GM12878 (cell line): ENCODE measurements at places on chromosomes 2 and 18.

DNA sequence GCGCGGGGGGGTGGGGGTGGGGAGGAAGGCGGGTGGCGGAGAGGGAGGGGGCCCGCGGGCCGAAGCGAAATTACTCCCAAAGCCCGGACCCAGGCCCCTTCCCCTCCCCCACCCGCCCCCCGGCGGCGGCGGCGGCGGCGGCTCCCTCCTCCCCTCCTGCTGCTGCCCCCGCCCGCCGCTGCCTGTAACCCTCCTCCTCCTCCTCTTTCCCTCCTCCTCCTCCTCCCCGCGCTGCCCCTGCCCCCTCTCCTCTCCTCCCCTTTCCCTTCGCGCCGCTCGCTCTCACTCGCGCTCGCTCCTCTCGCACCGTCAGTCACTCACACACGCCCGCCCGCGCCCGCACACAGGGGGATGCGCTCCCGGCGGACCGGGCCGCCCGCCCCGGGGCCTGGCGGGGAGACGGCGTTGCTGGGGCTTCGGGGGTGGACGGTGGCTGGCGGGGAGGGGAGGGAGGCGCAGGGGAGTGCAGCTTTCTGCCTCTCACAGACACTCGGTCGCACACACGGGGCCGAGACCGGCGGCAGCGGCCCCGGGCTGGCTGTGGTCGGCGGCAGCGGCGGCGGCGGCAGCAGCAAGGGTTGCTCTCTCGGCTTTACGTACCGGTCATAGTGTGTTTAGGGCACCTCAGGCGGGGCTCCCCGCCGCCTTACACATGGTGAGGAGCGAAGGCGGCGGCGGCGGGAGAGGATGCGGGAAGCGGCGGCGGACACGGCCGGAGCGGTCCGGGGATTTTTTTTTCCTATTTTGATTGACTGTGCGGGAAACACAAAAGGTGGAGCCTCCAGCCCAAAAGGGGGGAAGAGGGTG, 405 bp downstream of the SP3 start:
- DNase-seq = peak; percentile 35

DNA sequence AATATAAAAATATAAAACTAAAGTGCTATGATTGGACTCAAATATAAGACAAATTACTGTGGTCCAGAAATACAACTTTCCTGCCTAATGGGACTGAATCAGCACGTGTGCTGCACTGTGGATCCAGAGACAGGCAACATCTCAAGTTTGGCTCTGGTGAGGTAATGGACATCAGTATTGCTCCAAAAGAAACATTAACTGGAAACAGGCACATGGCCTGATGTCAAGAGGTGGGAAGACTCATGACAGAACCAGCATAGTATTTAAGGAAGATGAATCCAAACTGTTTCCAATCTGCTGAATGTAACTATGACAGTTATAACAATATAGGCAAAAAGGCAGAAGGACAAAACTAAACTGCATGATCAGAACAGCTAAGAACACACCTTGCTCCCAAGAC, 354.6 kb downstream of the FSIP2 start:
- DNase-seq = no peak

DNA sequence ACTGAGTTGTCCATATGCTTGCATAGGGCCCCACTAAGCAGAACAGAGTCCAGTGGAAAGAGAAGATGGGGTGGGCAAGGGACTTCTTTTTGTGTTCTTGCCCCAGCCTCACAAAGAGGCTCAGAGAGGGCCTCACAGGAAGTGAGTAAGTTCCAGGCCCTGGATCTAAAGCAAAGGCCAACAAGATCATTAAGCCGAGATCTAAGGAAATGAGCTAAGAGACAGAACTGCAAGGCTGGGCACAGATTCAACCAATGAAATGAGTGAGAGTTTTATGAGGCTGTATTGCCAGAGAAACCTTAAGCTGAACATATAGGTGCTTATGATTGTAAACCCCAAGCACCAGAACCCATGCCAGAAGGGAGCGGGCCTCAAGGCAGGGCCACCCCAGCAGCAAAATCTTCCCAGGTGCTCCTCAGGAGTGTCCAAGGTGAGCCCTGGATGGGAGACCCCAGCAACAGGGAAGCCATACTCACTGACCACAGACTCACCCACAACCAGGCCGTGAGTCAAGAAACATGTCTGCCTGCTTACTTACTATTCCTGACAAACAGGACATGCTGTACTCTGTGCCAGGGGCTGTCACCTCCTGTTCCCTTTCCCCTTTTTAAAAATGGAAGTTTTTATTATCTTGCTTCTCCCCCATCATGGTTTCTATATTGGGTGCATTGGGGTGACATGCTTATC, 40.2 kb downstream of the SLC14A1 start:
- no peak for DNase-seq

DNA sequence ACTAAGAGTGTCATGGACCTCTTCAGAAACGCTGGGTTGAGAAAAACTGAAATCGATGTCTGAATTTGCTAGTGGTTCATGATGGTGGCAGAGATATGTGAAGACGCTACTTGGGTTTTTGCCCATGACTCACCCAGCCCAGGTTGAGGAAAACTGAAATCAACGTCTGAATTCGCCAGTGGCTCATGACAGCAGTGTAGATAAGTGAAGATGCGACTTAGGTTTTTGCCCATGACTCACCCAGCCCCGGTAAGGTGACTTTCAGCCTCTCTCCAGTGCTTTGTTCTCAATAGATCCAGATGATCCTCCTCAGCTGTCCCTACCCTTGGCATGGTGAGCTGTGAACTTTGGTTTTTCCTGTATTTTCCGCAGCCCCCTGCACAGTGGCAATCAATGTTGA, 105.3 kb upstream of the SIX3 start:
- peak; percentile 81 for DNase-seq

GRCh38 chr2:30113617-30114293, 33.1 kb upstream of the YPEL5 start:
- DNase-seq = no peak

GRCh38 chr2:97840198-97840597, 126.8 kb downstream of the ZAP70 start:
- DNase-seq = no peak

DNA sequence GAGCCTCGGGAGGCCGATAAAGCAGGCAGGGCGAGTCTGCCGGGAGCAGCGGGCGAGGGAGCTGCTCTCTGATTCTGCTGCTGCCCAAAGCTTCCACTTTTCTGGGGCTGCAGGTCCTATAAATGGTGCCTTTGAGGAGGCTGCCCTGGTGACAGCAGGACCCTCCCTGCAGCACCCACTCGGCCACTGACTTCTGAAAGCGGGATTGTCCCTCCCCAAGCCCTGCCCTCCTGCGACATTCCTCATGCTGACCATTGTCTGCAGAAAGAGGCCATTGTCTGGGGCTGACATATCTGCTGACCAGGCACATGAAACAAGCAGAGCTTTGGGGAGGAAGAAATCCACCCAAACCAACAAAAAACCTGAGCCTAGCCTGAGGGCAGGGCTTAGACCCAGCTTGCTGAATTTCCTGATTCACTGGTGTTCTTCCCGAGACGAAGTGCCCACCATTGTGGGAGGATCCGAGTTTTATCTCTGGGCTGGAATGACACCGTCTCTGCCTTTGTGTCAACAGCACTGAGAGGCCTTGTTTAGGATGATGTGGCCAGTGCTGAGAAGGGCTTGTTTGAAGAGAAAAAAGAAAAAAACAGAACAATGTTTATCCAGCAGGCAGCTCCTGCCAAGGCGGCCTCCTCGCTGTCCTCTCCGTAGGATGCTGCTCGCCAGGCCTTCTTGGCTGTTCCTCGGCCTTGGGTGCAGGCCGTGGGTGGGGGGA, 129.7 kb downstream of the MYCN start:
- DNase-seq = no peak

DNA sequence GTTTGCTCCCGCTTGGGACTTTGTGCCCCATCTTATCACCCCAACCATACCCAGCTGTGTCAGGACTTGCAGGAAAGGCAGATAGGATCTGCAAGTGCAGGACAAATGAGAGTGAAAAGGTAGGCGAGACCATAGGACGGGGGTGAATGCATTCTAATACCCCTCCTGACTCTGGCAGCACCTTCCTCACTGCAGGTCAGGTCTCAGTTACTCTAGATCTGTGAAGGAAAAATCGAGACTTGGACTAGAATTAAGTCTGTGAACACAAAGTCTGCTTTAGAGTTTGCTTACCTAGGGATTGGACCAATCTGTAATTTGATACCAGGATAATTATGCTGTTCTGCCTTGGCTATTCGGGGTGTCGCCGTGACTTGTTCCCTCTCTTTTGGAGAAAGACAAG, 19.7 kb downstream of the NT5DC4 start:
- no peak for DNase-seq

DNA sequence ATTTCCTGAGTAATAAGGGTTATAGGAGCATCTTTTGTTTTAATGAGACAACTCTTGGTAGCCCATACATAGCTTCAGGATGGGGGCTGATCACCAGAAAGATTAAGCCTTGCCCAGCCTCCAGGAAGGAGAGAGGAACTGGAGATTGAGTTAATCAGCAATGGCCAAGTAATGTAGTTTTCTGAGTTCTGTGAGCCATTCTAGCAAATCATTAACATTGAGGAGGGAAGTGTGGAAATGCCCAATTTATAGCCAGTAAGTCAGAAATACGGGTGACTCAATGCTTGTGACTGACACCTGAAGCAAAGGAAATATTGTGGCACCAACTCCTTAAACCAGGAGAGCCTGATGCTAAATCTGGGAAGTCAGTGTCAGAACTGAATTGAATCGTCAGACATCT, 205.1 kb upstream of the SRD5A2 start:
- peak; percentile 2 for DNase-seq

- DNase-seq = no peak
Measured at GRCh38 chr2:132522901-132523300, 106.3 kb downstream of the GPR39 start.

- no peak for DNase-seq
Measured at GRCh38 chr18:62101321-62101721, 85.5 kb downstream of the PIGN start.

GRCh38 chr2:218129458-218130135, 3.8 kb downstream of the CXCR2 start:
- no peak for DNase-seq

DNA sequence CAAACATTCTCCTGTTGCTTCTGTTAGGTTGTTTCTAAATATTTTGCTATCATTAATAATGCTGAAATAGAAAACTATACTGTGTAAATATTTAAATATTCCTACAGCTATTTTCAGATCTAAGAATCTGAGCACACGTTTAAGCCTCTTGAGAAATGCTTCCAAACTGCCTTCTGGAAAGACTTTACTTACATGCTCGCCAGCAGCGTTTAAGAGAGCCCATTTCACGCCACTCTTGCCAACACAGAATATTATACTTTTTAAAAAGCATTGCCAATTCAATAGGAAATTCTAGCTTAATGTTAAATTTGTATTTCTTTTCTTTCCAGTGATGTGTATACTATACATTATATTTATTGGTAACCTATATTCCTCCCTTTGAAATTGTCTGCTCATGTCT, 92.0 kb downstream of the TMEM163 start:
- no peak for DNase-seq

DNA sequence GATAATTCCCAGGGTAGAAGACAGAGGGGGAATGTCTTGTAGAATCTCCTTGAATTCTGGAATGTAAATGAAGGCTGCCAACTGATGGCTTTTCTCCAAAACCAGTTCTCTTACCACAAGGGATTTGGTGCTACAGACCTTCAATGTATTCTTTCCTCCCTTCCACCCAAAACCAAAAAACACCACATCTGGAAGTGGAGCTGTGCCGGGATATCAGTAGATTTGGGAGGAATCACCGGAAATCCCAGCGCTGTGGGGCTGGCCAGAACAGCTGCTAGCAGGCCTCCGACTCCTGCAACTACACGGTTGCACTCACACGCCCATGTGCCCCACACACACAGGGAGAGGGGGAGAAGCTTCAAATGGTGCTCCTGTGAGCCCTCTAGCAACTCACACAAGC, 45.7 kb downstream of the RPL31 start:
- no peak for DNase-seq

- DNase-seq = no peak
Measured at GRCh38 chr2:133574620-133575019, 6.4 kb upstream of the NCKAP5 start.

GRCh38 chr2:111186121-111186715, 65.5 kb downstream of the BCL2L11 start:
- no peak for DNase-seq

GRCh38 chr2:162480067-162480466, 136.1 kb downstream of the GCA start:
- no peak for DNase-seq

GRCh38 chr2:157825885-157826284, 50.2 kb downstream of the ACVR1 start:
- DNase-seq = no peak

GRCh38 chr2:74383254-74383653, 3.1 kb upstream of the DCTN1 start:
- no peak for DNase-seq

DNA sequence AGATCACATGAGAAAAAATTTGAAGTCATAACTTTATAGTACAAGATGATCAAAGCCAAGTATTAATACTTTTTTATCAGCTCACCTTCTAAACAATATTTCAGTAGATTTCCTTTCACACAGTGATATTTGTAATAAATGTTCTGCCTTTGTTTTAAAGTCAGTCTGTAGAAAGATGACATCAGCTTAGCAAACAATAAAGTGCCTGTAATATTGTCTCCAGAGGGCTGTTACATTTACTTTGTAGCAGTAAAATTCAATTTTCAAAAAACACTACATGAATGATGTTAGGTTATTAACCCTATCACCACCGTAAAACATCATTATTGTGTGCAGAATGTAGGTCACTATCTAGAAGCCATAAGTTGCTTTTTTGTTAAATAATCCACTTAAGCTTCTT, 49.6 kb downstream of the ZEB2 start:
- no peak for DNase-seq

- no peak for DNase-seq
Measured at GRCh38 chr18:48866028-48866733, 84.6 kb downstream of the SMAD7 start.

- no peak for DNase-seq
Measured at GRCh38 chr2:172213116-172213860, 110.6 kb upstream of the DLX2 start.

DNA sequence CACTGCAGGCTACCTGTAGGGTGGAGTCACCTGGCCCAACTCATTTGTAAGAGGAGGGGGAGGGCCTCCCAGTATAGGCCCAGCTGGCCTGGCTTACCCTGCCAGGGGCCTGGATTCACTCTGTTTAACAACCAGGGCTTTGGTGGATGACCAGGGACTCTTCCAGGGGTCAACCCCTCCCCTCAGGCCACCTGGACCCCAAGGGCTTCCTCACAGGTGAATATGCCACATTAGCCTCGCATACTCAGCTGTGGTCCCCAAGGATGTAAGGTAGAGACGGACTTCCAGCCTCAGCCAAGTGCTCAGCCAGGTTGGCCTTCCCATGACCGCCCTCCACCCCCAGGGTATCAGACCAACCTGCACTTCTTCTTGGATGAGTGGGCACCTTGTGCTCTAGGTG, 8.8 kb upstream of the SH3RF3 start:
- DNase-seq = no peak

DNA sequence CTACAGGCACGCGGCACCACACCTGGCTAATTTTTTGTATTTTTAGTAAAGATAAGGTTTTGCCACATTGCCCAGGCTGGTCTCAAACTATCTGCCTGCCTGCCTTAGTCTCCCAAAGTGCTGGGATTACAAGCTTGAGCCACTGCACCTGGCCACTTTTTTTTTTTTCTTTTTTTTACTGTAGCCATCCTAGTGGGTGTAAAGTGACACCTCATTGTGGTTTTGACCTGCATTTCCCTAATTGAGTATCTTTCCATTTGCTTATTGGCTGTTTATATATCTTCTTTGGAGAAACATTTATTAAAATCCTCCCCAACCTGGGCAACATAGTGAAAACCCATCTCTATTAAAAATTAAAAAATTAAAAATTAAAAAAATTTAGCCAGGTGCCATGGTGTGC, 12.0 kb downstream of the PCBP1 start:
- no peak for DNase-seq
